CD4-positive, alpha-beta T cell (primary cell): ENCODE measurements at places on chromosomes 7 and 10.

GRCh38 chr7:45980973-45981372, 59.9 kb upstream of the IGFBP3 start:
- no peak overlapping the region for H3K27ac ChIP-seq
- H3K36me3 ChIP-seq = no peaks in the 10 kb centered on the region
- H3K4me3 ChIP-seq = no peak overlapping the region
- H3K4me1 ChIP-seq = no peaks in the 10 kb centered on the region

- H3K27me3 ChIP-seq = no peaks in the 10 kb centered on the region
- no peak overlapping the region for H3K4me3 ChIP-seq
- no peak for DNase-seq
- H3K36me3 ChIP-seq = no peaks in the 10 kb centered on the region
Observed at GRCh38 chr7:75623390-75624133, 115.2 kb downstream of the HIP1 start.

GRCh38 chr10:22271786-22272185, 44.4 kb upstream of the COMMD3 start:
- H3K4me1 ChIP-seq = no peaks in the 10 kb centered on the region
- H3K27me3 ChIP-seq = no peaks in the 10 kb centered on the region
- H3K4me3 ChIP-seq = no peak overlapping the region
- no peaks in the 10 kb centered on the region for H3K36me3 ChIP-seq

GRCh38 chr10:102113261-102113955, 6.8 kb downstream of the LDB1 start:
- peak overlapping the region; percentile 58 for H3K4me3 ChIP-seq
- peaks cover 64% of the 10 kb centered on the region for H3K4me1 ChIP-seq
- H3K27ac ChIP-seq = peak overlapping the region; percentile 43

GRCh38 chr10:70991140-70992124, 103.1 kb upstream of the PCBD1 start:
- H3K4me3 ChIP-seq = no peak overlapping the region
- DNase-seq = no peak
- H3K27ac ChIP-seq = no peak overlapping the region
- H3K27me3 ChIP-seq = no peaks in the 10 kb centered on the region
- H3K36me3 ChIP-seq = no peaks in the 10 kb centered on the region
- H3K4me1 ChIP-seq = no peaks in the 10 kb centered on the region

DNA sequence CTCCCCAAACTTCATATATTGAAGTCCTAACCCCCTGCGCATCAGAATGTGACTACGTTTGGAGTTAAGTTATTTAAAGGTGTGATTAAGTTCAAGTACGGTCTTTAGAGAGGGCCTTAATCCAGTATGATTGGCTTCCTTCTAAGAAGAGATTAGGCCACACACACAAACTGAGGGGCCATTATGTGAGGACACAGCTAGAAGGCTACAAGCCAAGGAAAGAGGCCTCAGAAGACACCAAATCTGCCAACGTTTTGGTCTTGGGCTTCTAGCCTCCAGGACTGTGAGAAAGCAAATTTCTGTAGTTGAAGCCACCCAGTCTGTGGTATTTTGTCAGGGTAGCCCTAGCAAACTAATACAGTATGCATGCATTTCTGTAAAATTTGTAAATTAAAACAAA, 41.7 kb downstream of the REEP3 start:
- H3K4me3 ChIP-seq = no peak overlapping the region
- no peaks in the 10 kb centered on the region for H3K27me3 ChIP-seq
- H3K27ac ChIP-seq = no peak overlapping the region
- DNase-seq = no peak
- H3K36me3 ChIP-seq = no peaks in the 10 kb centered on the region

DNA sequence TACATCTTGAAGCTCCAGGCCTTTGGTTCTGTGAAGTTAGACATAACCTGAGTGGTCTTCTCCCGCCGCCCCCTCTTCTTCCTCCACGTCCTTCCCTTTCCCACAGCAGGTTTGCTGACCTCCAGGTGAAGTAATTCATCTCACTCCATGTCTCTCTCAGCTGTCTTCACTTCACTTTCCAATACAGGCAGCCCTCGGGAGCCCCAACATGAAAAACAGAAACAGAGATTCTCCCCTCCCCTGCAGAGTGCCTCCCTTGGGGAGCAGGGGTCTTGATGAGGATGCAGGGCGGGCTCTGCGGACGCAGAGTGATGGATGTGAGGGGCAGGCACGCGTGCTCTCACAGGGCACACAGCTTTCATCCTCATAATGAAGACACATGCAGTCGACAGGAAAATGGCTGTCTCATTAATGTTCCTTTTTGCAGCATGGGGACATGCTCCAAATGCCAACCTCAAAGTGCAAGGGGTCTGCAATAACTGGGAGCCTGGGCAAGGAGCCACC, 95.6 kb downstream of the GPAM start:
- H3K27me3 ChIP-seq = no peaks in the 10 kb centered on the region
- H3K4me1 ChIP-seq = no peaks in the 10 kb centered on the region
- DNase-seq = no peak

DNA sequence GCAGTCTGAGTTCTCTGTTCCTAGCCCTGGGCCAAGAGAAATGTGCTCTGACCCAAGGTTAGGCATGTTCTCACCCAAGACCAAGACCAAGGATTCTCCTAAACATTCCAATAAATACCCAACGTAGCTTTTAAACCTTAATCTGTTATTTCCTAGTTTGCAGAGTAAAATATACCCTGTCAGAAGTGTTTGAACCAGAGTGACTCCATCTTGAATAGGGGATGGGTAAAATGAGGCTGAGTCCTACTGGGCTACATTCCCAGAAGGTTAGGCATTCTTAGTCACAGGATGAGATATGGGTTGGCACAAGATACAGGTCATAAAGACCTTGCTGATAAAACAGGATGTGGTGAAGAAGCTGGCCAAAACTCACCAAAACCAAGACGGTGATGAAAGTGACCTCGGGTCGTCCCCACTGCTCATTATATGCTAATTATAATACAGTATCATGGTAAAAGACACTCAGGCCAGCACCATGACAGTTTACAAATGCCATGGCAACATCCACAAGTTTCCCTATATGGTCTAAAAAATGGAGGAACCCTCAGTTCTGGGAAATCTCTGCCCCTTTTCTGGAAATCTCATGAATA, 27.7 kb downstream of the PLXNA4 start:
- H3K27ac ChIP-seq = no peak overlapping the region
- DNase-seq = no peak
- H3K36me3 ChIP-seq = no peaks in the 10 kb centered on the region
- H3K4me3 ChIP-seq = no peak overlapping the region
- no peaks in the 10 kb centered on the region for H3K4me1 ChIP-seq
- no peaks in the 10 kb centered on the region for H3K27me3 ChIP-seq

- no peak for DNase-seq
- no peaks in the 10 kb centered on the region for H3K27me3 ChIP-seq
- H3K36me3 ChIP-seq = peaks cover 65% of the 10 kb centered on the region
- H3K4me3 ChIP-seq = no peak overlapping the region
- H3K4me1 ChIP-seq = no peaks in the 10 kb centered on the region
Observed at GRCh38 chr10:78000956-78001472, 28.3 kb downstream of the POLR3A start.

GRCh38 chr10:3323865-3324498, 151.4 kb upstream of the PITRM1 start:
- H3K36me3 ChIP-seq = no peaks in the 10 kb centered on the region
- DNase-seq = no peak
- H3K27ac ChIP-seq = no peak overlapping the region

DNA sequence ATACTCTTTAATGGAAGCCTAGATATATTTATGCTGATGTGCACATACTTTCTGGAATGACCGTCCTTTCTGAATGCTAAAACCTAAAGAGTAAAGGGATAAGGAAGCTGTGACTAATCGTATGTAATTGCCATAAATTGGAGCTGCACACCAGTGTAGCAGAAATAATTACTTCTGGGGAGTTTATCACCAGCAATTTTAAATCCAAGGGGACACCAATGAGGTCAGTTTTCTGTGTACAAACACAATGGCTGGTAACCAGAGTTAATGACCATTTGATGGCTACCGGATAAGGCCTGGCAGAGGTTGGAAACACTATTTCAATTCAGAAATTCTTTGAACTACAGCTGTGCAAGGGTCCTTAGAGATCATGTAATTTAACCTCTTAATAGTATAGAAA, 670.1 kb downstream of the REEP3 start:
- H3K36me3 ChIP-seq = no peaks in the 10 kb centered on the region
- no peak overlapping the region for H3K27ac ChIP-seq
- no peaks in the 10 kb centered on the region for H3K4me1 ChIP-seq

- no peaks in the 10 kb centered on the region for H3K4me1 ChIP-seq
- H3K27me3 ChIP-seq = no peaks in the 10 kb centered on the region
- no peaks in the 10 kb centered on the region for H3K36me3 ChIP-seq
Observed at GRCh38 chr10:67110286-67110685, 184.4 kb downstream of the LRRTM3 start.

DNA sequence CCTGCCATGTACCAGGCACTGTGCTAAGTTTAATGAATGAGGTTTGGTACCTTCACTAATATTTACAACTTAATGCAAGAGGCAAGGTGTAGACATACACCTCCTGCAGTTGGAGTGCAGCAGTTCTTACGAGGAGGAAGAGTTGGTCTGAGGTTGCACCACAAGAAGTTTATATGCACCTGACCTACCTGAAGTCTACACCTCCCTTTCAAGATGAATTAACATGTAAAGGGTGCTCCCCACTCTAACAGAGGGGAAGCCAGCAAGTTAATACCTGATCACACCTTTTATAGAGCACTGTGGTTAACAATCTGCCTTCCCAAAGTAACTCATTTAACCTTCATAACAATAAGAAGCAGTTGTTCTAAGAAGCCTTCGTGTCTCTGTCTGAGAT, 120.0 kb downstream of the LYZL1 start:
- no peaks in the 10 kb centered on the region for H3K36me3 ChIP-seq
- DNase-seq = no peak
- H3K4me3 ChIP-seq = peak overlapping the region; percentile 90
- no peaks in the 10 kb centered on the region for H3K27me3 ChIP-seq
- H3K4me1 ChIP-seq = peaks cover 19% of the 10 kb centered on the region

DNA sequence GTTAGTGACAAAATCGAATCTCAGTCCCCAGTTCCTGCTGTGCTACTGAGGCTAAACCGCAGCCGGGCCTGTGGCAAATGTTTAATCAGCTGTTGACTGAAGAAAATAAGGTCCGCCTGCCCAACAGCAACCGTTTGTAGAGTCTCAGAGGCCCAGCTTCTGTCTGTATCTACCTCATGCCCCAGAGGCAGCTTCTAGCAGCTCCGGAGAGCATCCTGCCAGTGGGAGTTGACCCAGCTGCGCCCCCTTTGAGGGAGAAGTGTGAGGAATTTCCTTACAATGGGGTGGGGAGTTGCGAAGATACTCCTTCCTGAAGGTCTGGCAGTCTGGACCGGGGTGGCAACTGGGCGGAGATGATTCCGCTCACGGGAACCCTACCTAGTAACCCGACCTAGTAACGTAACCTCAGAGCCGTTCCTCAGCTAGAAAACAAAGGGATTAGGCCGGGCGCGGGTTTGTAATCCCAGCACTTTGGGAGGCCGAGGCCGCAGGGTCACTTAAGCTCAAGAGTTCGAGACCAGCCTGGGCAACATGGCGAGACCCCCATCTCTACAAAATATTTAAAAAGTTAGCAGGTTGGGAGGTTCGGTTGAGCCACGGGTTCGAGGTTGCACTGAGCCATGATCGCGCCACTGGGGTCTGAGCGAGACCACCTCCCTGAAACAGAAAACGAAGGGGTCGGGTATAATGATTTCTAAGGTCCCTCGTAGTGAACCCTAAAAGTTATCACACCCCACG, 846 bp upstream of the ZNF775 start:
- H3K27ac ChIP-seq = peak overlapping the region; percentile 54
- DNase-seq = peak; percentile 8
- peak overlapping the region; percentile 85 for H3K4me3 ChIP-seq
- H3K4me1 ChIP-seq = peaks cover 46% of the 10 kb centered on the region
- no peaks in the 10 kb centered on the region for H3K27me3 ChIP-seq
- H3K36me3 ChIP-seq = peaks cover 2% of the 10 kb centered on the region

DNA sequence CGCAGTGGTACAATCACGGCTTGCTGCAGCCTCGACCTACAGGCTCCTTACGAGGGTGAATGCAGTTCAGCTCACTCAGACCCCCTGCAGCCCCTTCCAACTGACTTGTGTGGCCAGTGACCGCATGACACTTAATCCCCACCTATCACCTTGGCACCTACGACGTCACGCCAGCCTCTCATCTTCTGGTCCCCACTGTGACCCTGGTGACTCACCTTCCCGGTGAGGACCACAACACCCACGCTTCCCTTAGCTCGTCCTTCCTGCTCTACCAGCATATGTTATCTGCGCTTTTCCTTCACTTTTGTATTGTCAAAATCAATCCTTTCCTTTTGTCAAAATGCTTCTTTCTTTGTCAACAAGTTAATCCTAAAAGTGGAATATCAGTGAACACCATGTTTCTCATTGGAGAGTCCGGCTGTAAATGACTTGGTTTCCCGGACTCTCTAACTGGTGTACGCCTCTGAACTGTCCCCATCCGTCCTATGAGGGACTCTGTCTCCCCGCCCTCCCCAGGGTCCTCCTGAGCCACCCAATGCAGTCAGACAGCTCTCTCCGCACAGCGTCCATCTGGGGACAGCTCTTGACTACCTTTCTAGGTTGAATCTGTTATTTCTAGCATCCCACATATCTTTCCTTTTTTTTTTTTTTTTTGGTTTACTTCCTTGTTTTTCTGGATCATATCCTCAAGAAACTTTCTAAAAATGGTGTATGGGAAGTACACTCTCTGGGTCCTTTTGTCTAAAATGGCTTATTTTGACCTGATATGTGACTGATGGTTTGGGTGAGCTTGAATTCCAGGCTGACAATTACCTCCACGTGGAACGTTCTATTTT, 37.3 kb downstream of the CFAP46 start:
- no peak overlapping the region for H3K4me3 ChIP-seq
- no peaks in the 10 kb centered on the region for H3K4me1 ChIP-seq
- H3K27me3 ChIP-seq = no peaks in the 10 kb centered on the region
- H3K27ac ChIP-seq = no peak overlapping the region
- no peak for DNase-seq

- no peak overlapping the region for H3K27ac ChIP-seq
- H3K4me1 ChIP-seq = no peaks in the 10 kb centered on the region
- no peak overlapping the region for H3K4me3 ChIP-seq
- no peaks in the 10 kb centered on the region for H3K36me3 ChIP-seq
- no peaks in the 10 kb centered on the region for H3K27me3 ChIP-seq
Observed at GRCh38 chr7:11212816-11213215, 239.1 kb downstream of the PHF14 start.

DNA sequence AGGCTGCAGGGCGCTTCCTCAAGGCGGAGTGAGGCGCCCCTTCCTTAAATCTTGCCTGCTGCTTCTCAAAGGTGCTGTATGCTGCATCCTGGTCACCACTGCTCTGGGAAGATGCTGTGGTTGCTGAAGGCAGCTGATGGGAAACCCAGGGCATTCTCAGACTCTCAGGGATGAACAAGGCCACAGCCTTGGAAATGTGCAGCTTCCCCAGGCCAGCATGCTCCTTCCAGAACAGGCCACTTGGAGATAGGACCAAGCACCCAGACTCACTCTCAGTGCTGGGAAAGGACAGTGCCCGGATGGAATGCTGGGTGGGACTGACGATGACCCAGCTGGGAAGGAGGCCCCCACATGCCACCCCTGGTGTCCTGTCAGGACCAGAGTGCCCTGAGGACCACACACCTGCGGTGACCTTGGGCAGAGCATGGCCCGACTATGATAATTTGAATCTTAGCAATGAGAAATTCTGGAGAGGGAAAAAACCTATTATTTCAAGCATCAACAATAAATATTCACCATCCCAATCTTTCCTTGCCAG, 235.5 kb downstream of the TNS3 start:
- no peak overlapping the region for H3K4me3 ChIP-seq
- H3K27ac ChIP-seq = no peak overlapping the region
- no peaks in the 10 kb centered on the region for H3K27me3 ChIP-seq
- no peaks in the 10 kb centered on the region for H3K4me1 ChIP-seq
